Immature natural killer cell (primary cell): ENCODE measurements at places on chromosomes 4 and X.

- H3K4me3 ChIP-seq: no peak overlapping the region
- H3K27ac ChIP-seq: no peak overlapping the region
- no peaks in the 10 kb centered on the region for H3K4me1 ChIP-seq
- H3K27me3 ChIP-seq: no peaks in the 10 kb centered on the region
- no peak for DNase-seq
- no peaks in the 10 kb centered on the region for H3K36me3 ChIP-seq
These were observed 1002.7 kb upstream of the PABPC4L start for GRCh38 chr4:135204311-135204710.

GRCh38 chr4:167606551-167606950 is 372.3 kb upstream of the SPOCK3 start:
- H3K27me3 ChIP-seq: no peaks in the 10 kb centered on the region
- no peak for DNase-seq
- no peak overlapping the region for H3K27ac ChIP-seq
- H3K4me1 ChIP-seq: no peaks in the 10 kb centered on the region
- H3K4me3 ChIP-seq: no peak overlapping the region

GRCh38 chrX:77930581-77930980 is 20.1 kb downstream of the ATP7A start:
- no peaks in the 10 kb centered on the region for H3K36me3 ChIP-seq
- no peak for DNase-seq
- H3K4me3 ChIP-seq: no peak overlapping the region
- H3K27ac ChIP-seq: no peak overlapping the region
- H3K4me1 ChIP-seq: peaks cover 24% of the 10 kb centered on the region

DNA sequence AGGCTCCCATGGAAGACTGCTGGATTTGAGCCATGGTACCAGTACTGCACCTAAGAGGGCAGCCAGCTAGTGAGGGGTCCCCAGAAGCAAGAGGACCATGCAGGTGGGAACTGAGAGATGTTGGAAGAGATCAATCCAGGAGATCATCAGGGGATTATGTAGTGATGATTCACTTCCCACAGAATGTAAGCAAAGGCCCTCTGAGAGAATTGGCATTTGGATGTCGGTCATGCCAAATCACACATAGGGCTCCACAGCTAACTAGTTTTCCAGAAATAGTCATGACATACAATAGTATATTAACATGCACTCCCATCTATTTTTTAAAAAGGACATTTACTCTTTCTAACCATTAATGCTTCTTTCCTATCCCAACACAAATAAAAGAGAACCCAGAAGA is 112.5 kb downstream of the RASGEF1B start:
- no peaks in the 10 kb centered on the region for H3K36me3 ChIP-seq
- peaks cover 14% of the 10 kb centered on the region for H3K27me3 ChIP-seq
- no peak overlapping the region for H3K4me3 ChIP-seq

DNA sequence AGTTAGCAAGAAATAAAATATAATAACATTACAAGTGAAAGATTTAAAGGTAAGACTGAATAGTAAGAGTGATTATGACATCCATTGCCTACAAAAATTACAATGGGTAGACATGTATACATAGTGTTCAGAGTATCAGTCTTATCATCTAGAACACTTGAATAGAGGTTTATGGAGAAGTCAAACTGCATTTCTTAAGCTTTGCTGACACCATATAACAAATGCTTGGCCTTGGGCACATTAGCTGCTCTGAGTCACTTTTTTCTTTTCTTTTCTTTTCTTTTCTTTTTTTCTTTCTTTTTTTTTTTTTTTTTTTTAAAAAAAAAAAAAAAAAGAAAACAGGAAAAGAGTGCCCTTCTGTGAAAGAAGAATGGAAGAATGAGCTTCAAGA is 220.0 kb downstream of the SPCS3 start:
- no peak for DNase-seq
- H3K27me3 ChIP-seq: no peaks in the 10 kb centered on the region
- H3K4me3 ChIP-seq: no peak overlapping the region
- H3K36me3 ChIP-seq: no peaks in the 10 kb centered on the region
